Astrocyte (in vitro differentiated cells and primary cell): ENCODE measurements at places on chromosomes 16 and 17. TPM values are rescaled to one million over a fixed set of nuclear protein-coding genes. Genes with fewer than 3 reads are reported as not detected.

The SMIM36 gene
- total RNA-seq = not detected in 2 replicates

- DNase-seq = no peak
Measured at GRCh38 chr17:61464843-61465180, 12.6 kb downstream of the TBX4 start.

The GDPD1 gene
- total RNA-seq = 4.2 and 4.7 TPM in 2 replicates

The HSPB9 gene
- not detected in 2 replicates for total RNA-seq

- peak; percentile 69 for DNase-seq
Measured at GRCh38 chr16:69404275-69404805, 18.5 kb upstream of the TERF2 start.

DNA sequence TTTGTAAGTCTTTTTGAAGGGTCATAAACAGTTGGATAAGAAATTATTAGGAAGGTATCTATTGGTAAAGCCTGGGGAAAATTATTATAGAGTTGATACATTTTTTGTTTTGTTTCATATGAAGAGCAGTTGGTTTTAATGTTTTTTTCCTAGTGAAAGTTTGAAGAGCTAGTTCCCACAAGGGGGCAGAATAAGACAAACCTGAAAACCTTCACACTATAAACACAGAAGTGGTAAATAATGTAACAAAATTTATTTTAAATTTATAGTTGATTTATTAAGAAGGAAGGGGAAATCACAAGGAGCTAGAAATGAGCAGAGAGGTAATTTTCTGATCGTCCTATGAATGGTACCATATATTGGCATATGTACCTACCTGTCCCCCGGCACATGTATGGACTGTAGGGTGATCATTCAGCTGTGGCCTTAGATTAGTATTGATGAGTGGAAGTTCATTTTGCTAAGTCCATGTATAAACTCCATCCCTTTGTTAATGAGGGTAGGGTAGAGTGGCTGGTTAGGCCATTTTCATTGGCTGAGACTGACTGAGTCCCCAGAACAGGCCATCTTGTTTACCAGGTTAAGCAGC lies 116.3 kb downstream of the TANC2 start:
- DNase-seq = peak; percentile 14

- DNase-seq = peak; percentile 38
Measured at GRCh38 chr17:79991140-79991923, 44.3 kb downstream of the TBC1D16 start.

The MT1X gene
- total RNA-seq = 7.0 and 9.7 TPM in 2 replicates

The KRTAP16-1 gene
- total RNA-seq = not detected in 2 replicates
